NCI-H510A (cell line): ENCODE measurements at places on chromosomes 7 and 10.

- DNase-seq: no peak
Observed at GRCh38 chr7:26624839-26625238, 239.6 kb downstream of the SKAP2 start.

DNA sequence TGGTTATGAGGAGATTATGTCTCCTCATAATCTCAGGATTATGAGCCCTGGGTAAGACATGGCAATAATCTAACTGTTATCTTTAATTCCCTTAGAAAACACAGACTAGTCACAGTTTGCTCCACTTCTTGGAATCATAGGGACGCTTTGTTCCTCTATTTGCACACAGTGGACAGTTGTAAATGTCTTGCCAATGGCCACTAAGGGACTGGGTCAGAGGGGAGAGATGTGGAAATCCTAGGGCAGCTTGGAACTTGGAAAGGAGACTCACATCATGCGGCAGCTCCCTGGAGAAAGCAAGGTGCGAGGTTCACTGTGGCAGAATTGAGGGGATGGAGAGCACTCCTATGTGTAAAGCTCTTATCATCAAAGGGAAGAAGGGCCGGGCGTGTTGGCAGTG lies 266.1 kb downstream of the PRPF18 start:
- DNase-seq: no peak

DNA sequence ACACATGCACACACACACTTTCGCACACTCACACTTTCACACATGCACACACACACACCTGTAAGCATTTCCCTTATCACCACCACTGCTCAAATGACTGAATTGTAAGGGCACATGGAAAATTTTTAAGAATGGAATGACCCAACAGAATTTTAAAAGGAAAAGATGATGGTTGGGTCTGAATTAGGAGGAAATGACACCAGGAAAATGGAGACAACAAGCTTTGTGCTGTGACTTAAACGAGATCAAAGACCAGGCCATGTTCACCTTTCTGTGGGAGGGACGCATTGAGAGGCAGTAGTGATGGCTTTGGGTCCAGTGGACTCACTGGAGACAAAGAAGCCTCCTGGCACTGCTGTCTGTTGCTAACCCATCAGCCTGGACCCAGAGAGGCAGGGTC lies 16.7 kb upstream of the C10orf71 start:
- DNase-seq: no peak

DNA sequence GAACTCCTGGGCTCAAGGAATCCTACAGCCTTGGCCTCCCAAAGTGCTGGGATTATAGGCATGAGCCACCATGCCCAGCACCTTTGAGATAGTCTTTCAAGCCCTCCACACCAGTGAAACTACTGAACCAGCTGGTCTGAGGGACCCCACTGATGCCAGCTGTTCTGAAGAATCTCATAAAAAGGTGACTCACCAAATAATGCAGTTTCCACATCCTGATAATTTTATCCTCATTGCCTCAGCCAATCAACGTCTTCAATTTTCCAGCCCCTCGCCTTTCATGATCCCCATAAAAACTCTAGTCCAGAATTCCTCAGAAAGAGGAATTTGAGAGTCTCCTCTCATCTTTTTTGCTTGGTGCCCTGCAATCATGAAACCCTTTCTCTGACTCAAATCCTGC lies 1691.6 kb upstream of the LRRTM3 start:
- no peak for DNase-seq

- DNase-seq: no peak
Observed at GRCh38 chr10:42654419-42654818, 16.0 kb upstream of the ZNF33B start.

GRCh38 chr10:33143160-33143728 lies 185.2 kb upstream of the ITGB1 start:
- no peak for DNase-seq

- DNase-seq: peak; percentile 25
Observed at GRCh38 chr7:69654381-69654780, 56.1 kb downstream of the AUTS2 start.

GRCh38 chr10:70155255-70155838 lies 8.8 kb upstream of the TYSND1 start:
- no peak for DNase-seq

- DNase-seq: no peak
Observed at GRCh38 chr7:83001362-83002040, 161.2 kb downstream of the PCLO start.

GRCh38 chr7:44217223-44217714 lies 16.5 kb downstream of the YKT6 start:
- DNase-seq: no peak

- DNase-seq: no peak
Observed at GRCh38 chr10:32650246-32650655, 204.3 kb downstream of the CCDC7 start.

DNA sequence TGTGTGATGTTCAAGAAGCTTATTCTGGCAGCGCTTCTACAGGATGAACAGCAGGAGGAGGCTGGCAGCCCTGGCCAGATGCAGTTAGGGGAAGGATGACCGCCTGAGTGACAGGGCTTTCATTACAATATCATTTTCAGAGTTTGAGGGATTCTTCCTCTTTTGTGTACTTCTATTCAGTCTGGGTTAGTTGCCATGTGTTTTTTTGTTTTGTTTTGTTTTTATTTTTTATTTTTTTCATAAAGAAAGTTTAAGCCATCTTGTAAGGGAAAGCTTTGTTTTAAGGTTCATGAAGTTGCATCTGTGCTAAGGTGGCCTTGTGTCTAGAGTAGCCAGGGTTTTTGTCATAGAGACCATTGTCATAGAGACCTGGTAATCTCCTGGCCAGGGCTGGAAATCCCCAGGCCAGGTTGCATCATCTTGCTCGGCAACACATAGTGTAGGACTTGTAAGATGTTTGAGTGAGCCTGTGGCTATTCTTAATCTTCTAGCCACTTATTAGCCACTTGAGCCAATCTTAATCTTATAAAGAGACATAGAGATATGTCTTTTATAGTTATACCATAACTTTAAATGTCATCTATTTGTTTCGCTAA lies 230.5 kb upstream of the TMEM229A start:
- DNase-seq: no peak

- no peak for DNase-seq
Observed at GRCh38 chr7:70634071-70634470, 497.9 kb upstream of the GALNT17 start.

DNA sequence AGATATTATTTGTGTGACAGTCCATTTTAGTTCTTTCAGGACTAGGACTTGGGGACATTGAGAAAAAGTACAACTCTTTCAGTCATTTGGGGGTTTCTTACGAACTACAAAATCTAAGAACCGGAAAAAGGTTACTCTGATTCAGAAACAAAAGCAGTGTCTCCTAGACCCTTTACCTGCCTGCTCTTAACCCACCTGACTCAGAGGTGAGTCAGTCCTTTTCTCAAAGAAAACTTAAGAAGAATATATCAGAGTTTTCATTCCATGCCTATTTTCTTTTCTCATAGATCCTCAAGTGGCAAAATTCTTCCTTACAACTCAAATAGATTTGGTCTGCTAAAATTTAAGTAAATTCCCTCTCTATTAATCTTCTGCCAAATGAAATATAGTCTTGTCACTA lies 114.9 kb upstream of the PTN start:
- no peak for DNase-seq

GRCh38 chr7:19964246-19964645 lies 190.8 kb upstream of the TMEM196 start:
- no peak for DNase-seq

- no peak for DNase-seq
Observed at GRCh38 chr10:73263693-73264347, 11.4 kb upstream of the MRPS16 start.

- DNase-seq: no peak
Observed at GRCh38 chr10:31912898-31913850, 15.5 kb downstream of the ARHGAP12 start.

GRCh38 chr10:99927721-99928280 lies 81.9 kb downstream of the DNMBP start:
- no peak for DNase-seq

DNA sequence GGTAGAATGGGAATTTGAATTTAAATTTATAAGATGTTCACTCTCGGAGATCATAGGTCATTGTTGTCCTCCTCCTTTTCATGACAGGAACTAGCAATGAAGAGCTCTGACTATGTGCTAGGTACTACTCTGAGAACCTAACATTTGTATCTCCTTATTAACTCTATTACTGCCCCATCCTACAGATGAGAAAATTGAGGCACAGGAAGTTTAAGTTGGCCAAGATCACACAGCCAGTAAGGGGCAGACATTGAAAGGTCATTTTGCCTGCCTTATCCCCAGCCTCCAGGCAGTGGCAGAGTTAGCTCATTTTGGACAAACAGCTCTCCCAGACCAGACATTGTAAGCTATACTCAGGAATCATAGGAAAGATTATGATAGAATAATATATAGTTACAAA lies 6.0 kb downstream of the SRGN start:
- no peak for DNase-seq

GRCh38 chr10:69057951-69058297 lies 30.0 kb upstream of the SRGN start:
- no peak for DNase-seq

- DNase-seq: no peak
Observed at GRCh38 chr7:106022193-106022821, 59.2 kb downstream of the CDHR3 start.

GRCh38 chr10:9229702-9230244 lies 1175.3 kb downstream of the GATA3 start:
- DNase-seq: no peak

DNA sequence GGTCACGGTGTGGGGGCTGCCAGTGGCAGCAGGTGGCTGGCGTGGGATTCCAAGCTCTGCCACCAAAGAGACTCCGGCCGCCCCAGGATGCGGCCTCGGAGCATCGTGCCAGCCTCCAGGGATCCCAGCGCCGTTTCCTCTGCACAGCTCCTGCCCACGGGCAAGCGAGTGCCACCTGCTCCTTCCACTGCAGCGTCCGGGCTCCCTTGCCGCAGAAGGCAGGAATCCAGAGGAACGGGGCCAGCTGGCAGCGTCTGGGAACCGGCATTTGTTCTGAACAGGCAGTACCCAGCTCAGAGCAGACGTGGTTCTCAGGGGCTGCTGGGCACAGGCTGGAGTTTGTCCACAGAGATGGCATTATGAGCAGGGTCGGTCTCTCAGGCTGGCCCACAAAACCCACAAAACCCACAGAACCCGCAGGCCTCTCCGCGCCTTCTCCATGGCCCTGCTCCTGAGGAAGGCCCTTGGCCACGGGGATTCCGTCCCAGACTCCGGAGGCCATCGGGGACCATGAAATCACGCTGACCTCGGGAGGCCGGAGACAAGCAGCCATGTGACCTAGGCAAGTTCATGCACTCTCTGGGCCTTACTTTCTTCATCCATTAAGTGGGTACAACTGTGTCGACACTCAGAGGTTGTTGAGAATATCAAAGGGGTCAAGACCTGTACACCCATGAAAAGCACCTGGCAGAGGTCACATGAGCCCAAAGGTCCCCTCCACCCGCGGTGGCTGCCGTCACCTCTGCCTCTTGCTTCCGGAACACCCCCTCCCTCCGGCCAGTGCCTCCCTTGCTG lies 72.1 kb upstream of the TNRC18 start:
- no peak for DNase-seq

GRCh38 chr7:94675356-94675755 lies 19.4 kb upstream of the SGCE start:
- no peak for DNase-seq

DNA sequence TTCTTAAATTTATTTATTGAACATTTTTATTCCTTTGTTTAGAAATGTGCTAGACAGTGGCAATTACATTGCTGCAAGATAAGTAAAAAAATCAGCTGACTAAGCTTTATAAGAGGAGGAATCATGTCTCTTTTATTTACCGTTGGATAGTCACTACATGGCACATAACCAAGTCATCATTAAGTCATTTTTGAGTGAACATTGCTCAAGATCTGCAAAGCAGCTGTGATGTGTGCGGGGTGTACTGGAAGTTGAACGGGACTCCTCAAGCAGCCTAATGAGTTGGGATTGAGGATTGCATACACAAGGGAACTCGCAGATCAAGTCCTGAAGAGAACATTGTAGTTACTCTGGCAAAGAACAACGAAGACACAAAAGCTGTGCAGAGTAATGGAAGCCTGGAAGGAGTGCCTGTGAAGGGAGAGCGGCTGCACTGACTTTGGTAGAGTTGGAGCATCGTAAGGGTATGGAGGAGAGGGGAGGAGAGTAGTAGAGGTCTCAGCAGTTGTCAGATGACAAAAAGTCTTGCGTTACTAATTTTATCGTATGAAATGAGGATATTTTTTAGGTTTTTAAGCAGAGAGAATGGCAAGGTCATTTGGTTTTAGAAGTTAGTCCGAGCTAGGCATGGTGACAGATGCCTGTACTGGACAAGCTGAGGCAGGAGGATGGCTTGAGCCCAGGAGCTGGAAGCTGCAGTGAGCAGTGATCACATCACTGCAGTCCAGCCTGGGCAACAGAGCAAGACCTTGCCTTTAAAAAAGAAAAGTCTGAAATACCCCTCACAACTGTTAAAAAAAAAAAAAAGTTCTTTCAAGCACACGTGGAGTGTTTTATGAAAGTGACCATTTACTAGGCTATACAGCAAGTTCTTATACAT lies 95.1 kb downstream of the BMPR1A start:
- DNase-seq: no peak

- DNase-seq: no peak
Observed at GRCh38 chr7:141444961-141445360, 106.2 kb upstream of the AGK start.

- no peak for DNase-seq
Observed at GRCh38 chr10:21281765-21282484, 243.6 kb downstream of the SKIDA1 start.

DNA sequence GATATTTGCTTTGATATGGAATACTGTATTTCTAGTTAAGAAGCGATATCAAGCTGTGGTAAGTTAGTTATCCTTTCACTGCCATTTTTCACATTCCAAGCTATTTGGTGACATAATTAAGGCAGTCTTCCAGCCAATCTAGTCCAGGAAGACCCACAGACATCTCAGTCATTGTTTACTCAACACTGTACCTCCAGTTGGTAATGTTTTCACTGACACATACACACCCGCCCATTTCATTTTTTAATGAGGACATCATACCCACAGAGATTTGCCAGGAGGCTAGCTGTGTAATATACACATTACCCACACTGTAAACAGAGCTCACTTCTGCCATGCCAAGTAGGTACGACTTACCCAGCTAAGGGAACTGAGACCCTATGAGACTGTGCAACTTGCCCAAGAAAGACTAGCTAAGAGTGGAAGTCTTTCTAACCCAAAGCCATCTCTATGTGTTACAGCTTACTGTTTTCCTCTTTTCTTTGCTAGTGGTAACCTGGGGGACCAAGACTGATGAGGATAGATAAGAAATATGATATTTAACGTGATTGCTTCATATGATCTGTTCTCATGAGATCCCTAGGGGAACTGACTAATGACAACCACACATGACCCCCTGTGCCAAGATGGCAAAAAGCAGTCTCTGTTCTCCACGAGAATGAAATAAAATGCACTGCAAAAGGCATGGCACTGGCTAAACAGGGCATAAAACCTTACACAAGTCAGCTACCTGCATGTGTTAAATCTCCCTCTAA lies 179.0 kb downstream of the DGKI start:
- no peak for DNase-seq

- no peak for DNase-seq
Observed at GRCh38 chr10:126798649-126799048, 106.6 kb upstream of the DOCK1 start.

- peak; percentile 13 for DNase-seq
Observed at GRCh38 chr7:25098096-25099046, 26.7 kb downstream of the CYCS start.
